ENCODE measurements at places on chromosomes 11 and 22.

- peak; percentile 46 for DNase-seq
Measured at GRCh38 chr11:11230802-11231562, 122.1 kb downstream of the CSNK2A3 start.

GRCh38 chr11:30789270-30789669 is 203.1 kb upstream of the MPPED2 start:
- no peak for DNase-seq

GRCh38 chr22:37277384-37277783 is 4.9 kb upstream of the CYTH4 start:
- DNase-seq, result no peak

DNA sequence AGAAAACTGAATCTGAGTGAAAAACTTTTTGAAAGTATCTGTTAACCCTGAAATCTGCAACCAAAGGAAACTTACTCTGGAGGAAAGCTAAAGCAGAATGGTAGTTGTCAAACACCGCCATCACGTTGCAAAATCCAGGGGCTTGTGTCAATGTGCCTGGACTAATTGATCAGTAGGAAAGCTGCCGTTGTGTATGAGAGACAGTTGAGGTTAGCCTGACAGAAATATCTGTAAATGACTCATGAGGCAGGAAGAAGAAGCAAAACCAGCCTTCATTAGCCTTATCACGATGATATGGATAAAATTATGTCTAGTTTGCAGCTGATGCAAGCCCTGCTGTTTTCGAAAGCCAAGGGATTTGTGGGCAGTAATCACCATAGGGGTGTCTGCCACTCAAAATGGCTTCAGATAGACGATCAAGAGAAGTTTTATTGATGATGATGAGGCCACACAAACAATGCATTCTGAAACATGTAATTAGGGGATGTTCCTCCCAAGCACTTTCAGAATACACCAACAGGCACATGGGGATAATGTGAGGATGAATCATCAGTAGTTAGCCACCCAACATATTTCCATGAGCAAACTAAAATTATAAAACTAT is 8.9 kb downstream of the SCGB1A1 start:
- DNase-seq, result no peak

DNA sequence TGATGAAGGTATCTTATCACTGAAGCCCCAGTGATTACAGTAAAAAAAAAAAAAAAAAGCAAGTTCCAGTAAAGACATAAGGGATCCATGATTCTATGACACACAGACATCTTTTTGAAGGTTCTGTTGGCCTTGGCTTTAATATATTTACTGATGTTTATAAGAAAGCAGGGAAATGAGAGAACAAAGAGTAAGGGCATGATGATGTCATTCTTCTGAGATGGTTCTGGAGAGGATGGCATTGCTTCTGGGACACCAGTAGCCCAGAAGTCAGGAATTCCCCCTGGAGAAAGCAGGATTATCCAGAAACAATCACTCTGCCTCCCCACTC is 233.6 kb downstream of the FAM76B start:
- DNase-seq, result no peak

- no peak for DNase-seq
Measured at GRCh38 chr22:50255607-50256006, 4.5 kb upstream of the HDAC10 start.

GRCh38 chr11:64210301-64211020 is 3.9 kb downstream of the FERMT3 start:
- DNase-seq, result no peak

DNA sequence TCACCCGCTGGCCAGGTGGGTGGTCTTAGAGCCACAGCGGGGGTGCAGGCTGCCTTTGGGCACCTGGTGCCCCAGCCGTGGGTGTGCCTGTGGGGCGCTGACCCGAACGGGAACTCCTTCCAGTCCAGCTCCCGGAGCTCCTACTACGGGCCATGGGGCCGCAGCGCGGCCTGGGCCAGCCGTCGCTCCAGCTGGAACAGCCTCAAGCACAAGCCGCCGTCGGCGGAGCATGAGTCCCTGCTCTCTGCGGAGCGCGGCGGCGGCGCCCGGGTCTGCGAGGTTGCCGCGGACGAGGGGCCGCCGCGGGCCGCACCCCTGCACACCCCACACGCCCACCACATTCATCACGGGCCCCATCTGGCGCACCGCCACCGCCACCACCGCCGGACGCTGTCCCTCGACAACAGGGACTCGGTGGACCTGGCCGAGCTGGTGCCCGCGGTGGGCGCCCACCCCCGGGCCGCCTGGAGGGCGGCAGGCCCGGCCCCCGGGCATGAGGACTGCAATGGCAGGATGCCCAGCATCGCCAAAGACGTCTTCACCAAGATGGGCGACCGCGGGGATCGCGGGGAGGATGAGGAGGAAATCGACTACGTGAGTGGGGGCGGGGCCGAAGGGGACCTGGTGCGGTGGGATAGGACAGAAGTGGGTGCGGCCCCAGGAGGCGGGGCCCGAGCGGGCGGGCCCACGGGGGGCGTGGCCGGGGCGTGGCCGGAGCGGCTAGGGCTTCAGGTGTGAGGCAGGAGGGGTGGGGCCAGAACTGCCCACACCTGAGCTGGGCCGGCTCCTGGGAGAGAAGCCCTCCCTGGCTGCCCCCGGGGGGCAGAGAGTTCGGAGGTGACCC is 91.5 kb downstream of the CACNA1I start:
- no peak for DNase-seq

- DNase-seq, result no peak
Measured at GRCh38 chr11:83511646-83512045, 225.5 kb upstream of the CCDC90B start.

DNA sequence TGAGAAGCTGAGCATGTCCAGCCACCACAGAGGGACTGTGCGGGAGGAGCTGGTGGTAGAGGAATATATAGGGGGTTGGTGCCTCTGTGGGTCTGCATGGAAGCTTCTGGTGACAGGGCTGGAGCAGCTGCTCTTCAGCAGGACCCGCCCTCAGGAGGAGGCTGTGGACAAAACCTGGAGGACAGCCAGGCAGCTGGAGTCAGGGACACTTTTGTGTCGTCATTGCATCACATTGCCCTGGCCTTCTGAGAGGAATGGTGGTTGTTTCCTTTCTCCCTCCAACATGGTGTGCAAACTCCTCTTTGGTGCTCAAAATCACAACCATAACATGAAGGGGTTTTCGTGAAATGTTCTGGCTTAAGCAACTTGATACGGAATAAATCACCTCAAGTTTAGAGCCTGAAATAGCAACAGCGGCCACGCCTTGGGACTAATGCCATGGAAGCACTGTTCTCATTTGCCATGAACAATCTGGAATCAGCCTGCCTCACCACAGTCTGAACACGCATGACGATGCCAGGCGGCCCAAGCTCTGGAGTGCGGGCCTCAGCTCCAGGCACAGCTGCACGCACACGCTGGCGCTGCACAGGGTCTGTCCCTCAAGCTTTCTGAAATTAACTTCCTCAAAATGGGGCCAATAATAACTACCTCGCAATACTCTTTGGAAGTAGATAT is 17.1 kb upstream of the CSRP3 start:
- no peak for DNase-seq

DNA sequence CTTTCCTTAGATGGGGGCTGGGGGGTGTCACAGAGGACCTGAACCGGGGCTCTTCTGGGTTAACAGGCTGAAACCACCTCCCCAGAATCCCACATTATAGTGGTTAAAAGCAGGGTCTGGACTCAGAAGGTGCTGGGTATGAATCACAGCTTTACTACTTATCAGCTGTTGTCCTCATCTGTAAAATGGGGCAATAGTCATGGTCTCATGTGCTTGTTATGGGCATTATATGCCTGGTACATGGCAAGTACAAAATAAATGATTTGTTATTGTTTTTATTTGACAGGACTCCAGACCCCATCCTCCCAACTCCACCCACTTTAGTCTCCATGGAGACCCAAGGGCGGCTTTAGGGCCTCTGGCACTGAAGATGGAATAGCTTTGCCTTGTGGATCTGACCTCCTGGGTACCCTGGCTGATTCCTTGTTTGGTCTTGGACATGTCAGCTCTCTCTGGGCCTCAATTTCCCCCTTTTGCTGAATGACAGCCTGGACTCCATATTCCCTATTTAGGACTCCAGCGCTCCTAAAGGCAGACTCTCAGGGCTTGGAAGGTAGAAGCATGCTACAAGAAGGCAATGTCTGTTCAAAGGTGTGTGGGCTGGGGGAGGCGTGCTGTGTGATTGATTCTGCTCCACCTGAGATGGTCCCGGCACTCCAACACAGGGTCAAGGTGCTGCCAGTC is 812 bp upstream of the SMTN start:
- DNase-seq, result no peak

- DNase-seq, result no peak
Measured at GRCh38 chr11:11543656-11544055, 78.1 kb downstream of the GALNT18 start.

- peak; percentile 75 for DNase-seq
Measured at GRCh38 chr11:60951904-60952741, at the start of gene SLC15A3. Gene SLC15A3, minus strand, starts transcription at chr11:60952176. Its CDS starts 625 bp downstream, at chr11:60951551.

GRCh38 chr22:37274380-37274862 is 7.9 kb upstream of the CYTH4 start:
- peak; percentile 92 for DNase-seq

- DNase-seq, result no peak
Measured at GRCh38 chr11:116192509-116193210, 580.1 kb downstream of the BUD13 start.

GRCh38 chr22:46908641-46909107 is 146.2 kb downstream of the TBC1D22A start:
- no peak for DNase-seq

GRCh38 chr11:68071281-68072048 is 32.6 kb downstream of the TCIRG1 start:
- DNase-seq, result no peak

DNA sequence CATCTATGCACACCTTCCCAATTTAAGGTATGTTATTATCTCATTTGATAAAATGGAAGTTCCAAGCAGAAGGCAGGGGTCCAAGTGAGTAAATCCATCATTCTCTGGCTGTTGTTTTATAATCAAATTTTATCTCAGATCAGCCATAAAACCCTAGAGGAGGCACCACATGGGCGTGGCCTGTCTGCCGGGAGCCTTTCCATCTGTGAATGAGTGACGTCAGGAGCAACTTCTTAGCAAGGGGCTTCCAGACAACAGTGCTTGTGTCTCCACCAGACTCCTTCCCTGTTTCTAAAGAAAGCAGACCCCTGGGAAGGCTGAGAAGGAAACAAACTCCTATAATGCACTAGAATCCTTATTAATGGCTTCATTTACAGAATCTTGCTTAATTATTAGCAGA is 13.5 kb downstream of the SEZ6L start:
- no peak for DNase-seq

DNA sequence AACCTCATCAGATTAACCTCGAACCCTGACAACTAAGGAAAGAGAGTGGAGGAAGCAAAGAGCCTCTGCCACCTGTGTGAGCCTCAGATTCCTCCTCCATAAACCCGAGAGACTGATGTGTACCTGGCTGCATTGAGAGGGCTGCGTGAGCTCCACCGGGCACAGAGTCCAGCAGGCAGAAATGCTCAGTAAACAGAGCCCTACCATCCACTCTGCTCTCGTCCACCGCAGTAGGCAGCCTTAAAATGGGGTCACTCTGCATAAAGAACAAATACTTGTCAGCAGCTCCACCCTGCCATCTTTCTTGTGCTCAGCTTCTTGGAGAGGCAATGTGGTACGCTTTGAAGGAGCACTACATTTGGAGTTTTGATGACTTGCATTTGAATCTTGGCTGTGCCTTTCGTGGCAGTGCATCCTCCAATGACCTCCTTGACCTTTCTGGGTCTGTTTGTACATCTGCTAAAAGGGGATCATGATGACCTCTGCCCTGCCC is 43.0 kb upstream of the CD5 start:
- no peak for DNase-seq

- no peak for DNase-seq
Measured at GRCh38 chr11:203056-203944, 3.9 kb downstream of the BET1L start.

GRCh38 chr22:48530666-48531065 is 1297.0 kb downstream of the BRD1 start:
- DNase-seq, result no peak

DNA sequence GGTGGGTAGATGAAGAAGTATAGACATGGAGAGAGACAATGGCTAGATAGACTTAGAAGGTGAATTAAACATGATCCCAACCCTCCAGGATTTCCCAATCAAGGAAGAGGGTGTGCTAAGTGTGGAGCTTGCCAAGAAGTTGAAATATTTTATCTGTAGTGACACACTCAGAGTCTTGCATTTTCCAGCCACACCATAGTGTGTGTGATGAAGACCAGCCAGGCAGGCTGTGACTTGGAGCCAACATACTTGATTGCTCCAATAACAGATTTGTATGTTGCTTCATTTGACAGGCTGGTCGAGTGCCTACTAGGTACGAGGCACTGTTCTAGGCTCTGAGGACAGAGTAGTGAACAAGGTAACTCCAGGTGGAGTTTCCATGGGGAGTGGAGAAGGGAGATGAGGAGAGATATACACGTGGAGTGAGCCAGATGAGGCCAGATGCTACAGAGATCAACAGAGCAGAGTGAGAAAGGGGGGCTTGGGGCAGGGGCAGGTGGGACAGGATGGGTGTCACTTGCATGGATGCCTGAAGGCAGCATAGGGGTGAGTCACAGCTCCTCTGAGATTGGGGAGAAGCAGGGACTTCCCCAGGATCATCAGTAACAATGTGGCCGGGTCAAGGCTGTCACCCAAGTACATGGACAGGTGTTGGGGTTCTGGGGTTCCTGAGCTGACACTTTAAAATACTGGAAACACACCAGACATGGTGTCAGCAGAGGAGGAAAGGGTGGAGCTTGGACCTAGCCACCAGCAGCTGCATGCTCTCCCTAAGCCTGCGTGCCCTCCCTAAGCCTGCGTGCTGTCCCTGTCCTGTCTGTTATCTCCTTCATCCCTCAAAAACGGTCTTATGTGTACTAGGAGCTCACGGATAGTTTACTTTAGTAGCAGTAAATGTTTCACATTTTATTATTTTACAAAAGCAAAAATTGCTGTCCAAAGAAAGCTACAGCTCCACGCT is 23.6 kb downstream of the PDGFB start:
- no peak for DNase-seq

GRCh38 chr11:20056950-20057943 is 103.0 kb downstream of the DBX1 start:
- no peak for DNase-seq

DNA sequence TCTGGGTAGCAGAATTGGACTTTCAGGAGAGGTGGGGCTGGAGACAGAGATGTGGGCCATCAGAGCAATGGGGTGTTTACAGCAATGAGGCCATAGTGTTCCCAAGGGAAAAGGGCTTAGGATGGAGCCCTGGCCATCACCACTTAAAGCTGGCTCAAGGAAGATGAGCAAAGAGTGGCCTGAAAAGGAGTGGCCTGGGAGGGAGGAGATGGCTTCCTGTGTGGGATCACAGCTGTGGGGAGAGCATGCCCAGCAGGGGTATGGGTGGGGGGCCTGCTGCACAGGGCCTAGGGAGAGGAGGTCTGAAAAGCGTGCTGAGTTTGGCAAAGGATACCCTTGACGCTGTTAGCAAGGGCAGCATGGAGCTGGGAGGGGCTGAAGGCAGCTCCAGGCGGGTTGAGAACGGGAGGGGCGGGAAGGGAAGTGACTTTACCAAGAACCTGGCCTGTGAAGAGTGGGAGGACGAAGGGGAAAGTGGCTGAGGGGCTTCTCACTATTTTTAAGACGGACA is 13.9 kb downstream of the LRRC32 start:
- DNase-seq, result no peak

- DNase-seq, result peak; percentile 18
Measured at GRCh38 chr11:121024989-121025388, 1.1 kb downstream of the TBCEL start.

GRCh38 chr11:116478669-116479668 is 293.8 kb downstream of the BUD13 start:
- DNase-seq, result no peak

GRCh38 chr11:2928605-2929530 is at the start of gene PHLDA2:
Gene PHLDA2, minus strand, starts transcription at chr11:2929420. Its CDS starts 56 bp downstream, at chr11:2929364.
- peak; percentile 51 for DNase-seq

- DNase-seq, result no peak
Measured at GRCh38 chr22:33565580-33565995, 354.7 kb downstream of the LARGE1 start.

- no peak for DNase-seq
Measured at GRCh38 chr22:22674467-22674866, 30.1 kb downstream of the GGTLC2 start.

Measured in KBM-7 (cell line).